ENCODE measurements at places on chromosomes 12 and 14. TPM values are rescaled to one million over a fixed set of nuclear protein-coding genes. Genes with fewer than 3 reads are reported as not detected.

Gene IFNG-AS1
- total RNA-seq, result not detected

Gene GARIN6
- total RNA-seq, result not detected

Gene CDCA4
- total RNA-seq, result 9.6 TPM

Gene ADAM21
- total RNA-seq, result 1.5 TPM

Gene CMKLR1
- total RNA-seq, result 0.33 TPM

Gene PLEKHD1
- total RNA-seq, result under 0.01 TPM

Gene STON2
- 46.1 TPM for total RNA-seq

Gene MYF5
- not detected for total RNA-seq

Gene NANOG
- total RNA-seq, result under 0.01 TPM

Gene OR4E2
- not detected for total RNA-seq

Gene TAS2R20
- 2.8 TPM for total RNA-seq

Gene SIX4
- 24.8 TPM for total RNA-seq

Gene SRGAP1
- total RNA-seq, result 27.5 TPM

Gene MYF6
- not detected for total RNA-seq

Gene RSRC2
- total RNA-seq, result 52.5 TPM

Gene FAM234B
- total RNA-seq, result 8.3 TPM

Gene INTS13
- total RNA-seq, result 27.5 TPM

Gene SNAPC1
- total RNA-seq, result 9.9 TPM

Gene HOXC5
- total RNA-seq, result 0.33 TPM

Gene SOAT2
- not detected for total RNA-seq

Gene CLEC4A
- 2.2 TPM for total RNA-seq

Gene MIP
- total RNA-seq, result not detected
